Omental fat pad (tissue), 4 donors: ENCODE measurements at places on chromosomes 11 and 22.

GRCh38 chr11:19597876-19598275, 114.8 kb upstream of the NAV2 start:
- DNase-seq = no peak

DNA sequence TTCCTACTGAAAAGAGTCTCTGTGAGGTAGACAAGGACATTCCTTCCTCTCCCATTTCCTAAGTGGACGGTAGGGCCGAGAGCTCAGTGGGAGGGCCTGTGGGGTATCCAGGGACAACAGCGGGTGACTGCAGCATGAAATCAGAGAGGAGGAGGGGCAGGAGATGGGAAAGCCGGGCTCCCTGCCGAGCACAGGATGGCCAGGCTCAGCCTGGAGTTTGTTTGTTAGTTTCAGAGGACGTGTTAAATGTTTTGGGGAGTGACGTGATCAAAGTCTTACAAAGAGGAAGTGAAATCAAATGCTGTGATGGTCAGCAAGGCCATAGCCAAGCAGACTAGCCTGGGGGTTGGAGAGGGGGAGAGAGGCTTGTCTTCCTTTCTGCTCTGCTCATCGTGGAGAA, 152.7 kb downstream of the ADAMTS15 start:
- no peak for DNase-seq

- DNase-seq = no peak
Measured at GRCh38 chr11:95577716-95578460, 211.7 kb downstream of the FAM76B start.

GRCh38 chr11:65613091-65613928, 711 bp downstream of the MAP3K11 start:
- no peak for DNase-seq

- DNase-seq = peak; percentile 33
Measured at GRCh38 chr11:71927820-71928736, at the start of gene XNDC1N. XNDC1N (minus strand) TSS chr11:71928594; CDS start chr11:71923353, 5,241 bp downstream.

- DNase-seq = no peak
Measured at GRCh38 chr22:31089160-31090100, 8.3 kb downstream of the SMTN start.

DNA sequence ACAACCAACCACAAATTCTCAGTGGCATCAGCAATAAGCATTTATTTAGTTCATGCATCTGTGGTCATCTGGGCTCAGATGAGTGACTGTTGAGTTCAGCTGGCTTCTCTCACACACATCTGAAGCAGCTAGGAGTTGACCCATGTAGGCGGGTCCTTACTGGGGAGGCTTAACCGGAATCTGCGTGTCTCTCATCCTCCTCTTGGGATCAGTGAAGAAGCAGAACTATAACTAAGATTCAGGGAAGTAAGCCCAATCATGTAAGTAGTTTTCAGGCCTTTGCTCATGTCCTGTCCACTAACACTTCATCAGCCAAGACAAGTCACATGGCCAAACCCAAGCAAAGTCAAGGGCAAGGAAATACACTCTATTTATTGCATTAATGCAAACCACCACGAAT, 236.2 kb downstream of the C11orf87 start:
- no peak for DNase-seq

GRCh38 chr22:29717789-29718188, 2.0 kb upstream of the CABP7 start:
- DNase-seq = no peak

- no peak for DNase-seq
Measured at GRCh38 chr11:31967404-31968130, 123.3 kb upstream of the RCN1 start.

DNA sequence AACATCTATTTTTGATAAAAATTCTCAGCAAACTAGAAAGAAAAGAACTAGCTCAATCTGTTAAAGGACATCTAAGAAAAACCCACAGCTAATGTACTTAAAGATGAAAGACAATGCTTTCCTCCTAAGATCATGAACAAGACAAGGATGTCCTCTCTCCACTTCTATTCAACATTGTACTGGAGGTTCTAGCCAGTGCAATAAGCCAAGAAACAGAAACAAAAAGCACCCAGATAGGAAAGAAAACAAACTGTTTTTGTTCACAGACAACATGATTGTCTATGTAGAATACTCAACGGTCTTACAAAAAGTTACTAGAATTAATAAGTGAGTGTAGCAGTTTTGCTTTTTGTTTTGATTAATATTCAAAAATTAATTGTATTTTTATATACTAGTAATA, 7.8 kb downstream of the CD3D start:
- no peak for DNase-seq

- DNase-seq = no peak
Measured at GRCh38 chr11:92410526-92410925, 185.9 kb downstream of the FAT3 start.

DNA sequence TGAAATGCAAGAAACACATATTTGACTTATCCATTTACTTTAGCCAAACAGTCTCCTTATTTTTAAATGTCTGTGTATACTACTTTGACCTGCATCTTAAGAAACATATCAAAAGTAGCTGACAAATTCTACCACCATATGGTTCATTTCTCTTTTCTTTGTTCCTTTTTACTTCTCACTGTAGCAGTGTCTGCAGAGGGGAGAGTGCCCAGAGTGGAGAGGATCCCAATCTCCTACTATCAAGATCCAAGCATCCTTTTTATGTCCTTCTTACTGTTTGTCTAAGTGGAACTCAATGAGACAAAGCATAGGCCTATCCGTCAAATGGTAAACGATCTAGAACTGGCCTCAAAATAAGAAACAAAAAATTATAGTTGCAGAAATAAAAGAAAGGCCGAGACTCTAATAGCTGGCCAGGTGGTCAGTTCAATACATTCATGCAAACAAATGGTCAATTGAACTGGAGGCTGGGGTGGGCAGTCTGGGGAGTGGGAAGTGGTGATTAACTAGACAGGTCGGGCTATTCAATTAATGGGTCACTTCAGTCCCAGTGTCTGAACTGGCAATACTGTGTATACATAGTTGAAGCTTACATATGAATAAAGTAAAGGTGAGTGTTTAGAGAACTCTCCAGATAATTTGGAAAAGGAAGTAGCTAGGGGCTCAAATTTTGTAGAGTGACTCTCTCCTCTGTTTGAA, 149.1 kb downstream of the MAML2 start:
- DNase-seq = no peak

- no peak for DNase-seq
Measured at GRCh38 chr22:46250783-46251125, 661 bp upstream of the CDPF1 start.

DNA sequence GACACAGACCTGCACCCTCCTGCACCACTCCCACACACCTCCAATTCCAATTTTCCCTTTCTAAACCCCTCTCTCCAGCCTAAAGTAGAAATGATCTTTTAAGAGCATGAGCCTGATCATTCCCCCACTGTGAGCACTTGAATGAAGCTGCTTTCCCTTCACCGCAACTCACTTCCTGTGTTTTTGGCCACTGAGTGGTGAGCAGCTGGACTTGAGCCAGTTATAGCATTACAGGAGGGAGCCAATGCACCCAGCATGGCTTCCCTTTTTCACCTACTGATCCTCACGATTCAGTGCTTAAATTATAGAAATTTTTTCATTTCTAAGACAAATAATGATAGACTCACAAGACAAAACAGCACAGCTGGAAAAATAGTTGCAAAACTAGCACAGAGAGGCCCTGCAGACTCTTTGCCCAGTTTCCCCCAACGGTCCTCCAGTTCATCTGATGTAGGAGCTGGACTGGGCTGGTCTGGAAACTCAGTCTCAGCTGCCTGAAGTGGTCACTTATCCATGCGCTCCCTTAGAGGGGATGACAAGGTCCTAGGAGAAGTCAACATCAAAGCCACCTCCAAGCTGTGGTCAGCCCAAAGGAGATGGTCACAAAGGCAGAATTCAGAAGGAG, 9.7 kb upstream of the APOL4 start:
- no peak for DNase-seq

GRCh38 chr11:63847363-63847762, 8.5 kb downstream of the MARK2 start:
- no peak for DNase-seq

GRCh38 chr11:14275076-14275475, 83.9 kb downstream of the RRAS2 start:
- DNase-seq = no peak

- no peak for DNase-seq
Measured at GRCh38 chr22:23512721-23513120, 67.4 kb downstream of the IGLL1 start.

DNA sequence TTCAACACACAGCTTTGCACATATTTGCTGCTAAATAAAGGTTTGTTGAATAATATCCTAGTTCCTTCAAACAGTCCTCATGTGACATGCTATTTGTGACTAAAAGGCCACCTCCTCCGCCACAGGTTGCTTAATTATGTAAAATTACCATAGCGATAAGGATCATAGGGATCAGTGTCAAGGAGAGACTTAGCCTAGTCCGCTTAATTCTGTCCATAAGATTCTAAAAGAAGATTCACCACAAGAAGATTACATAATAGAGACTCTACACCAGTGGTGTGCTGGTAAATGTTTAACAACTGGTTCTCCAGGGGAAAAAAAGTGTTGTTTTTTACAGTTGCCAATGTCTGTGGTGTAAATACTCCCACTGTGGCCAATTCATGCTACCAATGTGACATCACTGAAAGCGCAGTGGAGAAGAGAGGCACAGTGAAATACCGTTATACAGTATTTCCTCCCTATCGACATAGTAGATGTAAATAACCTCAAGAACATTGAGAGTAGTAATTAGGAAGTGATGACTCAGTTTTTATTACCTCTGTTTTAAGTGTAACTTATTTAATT, 4.2 kb upstream of the CHRDL2 start:
- DNase-seq = no peak

- DNase-seq = no peak
Measured at GRCh38 chr11:65297026-65297672, 17.5 kb upstream of the CDC42EP2 start.

- DNase-seq = no peak
Measured at GRCh38 chr11:134731213-134731961, 319.3 kb upstream of the B3GAT1 start.

- no peak for DNase-seq
Measured at GRCh38 chr11:108732395-108732794, 67.5 kb downstream of the DDX10 start.

DNA sequence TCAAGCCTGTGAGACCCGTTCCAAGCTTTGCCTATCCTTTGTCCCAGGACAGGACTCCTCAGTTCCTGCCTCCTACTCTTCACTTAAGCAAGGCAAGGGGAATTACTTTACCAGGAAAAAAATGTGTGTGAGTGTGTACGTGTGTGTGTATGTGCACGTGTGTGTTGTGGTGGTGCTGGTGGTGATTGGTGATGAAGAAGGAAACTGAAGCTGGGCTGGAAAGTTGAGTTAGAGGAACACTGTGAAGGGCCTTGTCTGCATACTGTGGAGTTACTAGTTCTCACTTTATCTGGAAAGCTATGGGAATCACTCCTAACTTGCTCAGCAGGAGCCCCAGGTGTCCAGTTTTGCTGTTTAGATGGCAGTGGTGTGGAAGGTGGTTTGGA, 378 bp downstream of the OR51D1 start:
- DNase-seq = no peak

- DNase-seq = no peak
Measured at GRCh38 chr22:26436903-26437515, 7.9 kb downstream of the ASPHD2 start.

DNA sequence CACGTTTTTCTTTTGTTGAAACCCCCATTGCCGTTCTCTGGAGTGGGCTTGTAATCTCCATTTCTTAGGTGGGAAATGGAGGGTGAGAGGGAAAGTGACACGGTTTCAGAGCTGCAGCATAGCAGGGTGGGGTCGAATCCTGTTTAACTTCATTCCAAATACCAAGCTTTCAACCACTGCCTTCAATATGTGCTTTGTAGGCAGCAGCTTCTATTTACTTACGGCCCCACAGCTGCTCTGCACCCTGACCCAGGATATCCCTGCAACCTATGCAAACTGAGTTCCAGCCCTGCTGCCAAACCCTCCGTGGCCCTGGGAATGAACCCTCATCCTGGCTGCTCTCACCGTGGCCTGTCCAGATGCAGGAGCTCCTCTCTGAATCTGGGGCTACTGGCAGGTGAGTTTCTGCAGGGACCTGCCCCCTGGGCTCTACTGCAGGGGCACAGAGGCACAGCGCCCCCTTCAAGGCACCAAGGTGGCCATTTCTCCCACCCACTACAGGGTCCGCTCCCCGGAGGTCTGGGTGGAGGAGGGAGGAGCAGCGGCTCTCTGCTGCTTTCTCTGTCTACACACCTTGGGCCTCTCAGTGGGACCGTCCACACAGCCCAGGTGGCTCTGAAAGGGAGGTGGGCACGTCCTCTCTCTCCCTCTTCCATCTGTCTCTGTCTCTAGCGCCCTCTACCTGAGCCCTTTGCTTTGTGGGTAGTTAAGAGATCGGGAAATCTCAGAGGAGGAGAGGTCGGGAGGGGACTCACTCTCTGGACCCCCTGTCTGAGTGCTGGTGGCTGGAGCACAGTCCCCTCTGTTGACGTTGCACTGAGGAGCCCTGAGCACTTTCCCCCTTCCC, 279.1 kb downstream of the BRD1 start:
- DNase-seq = no peak

- no peak for DNase-seq
Measured at GRCh38 chr22:40421941-40422340, 51.5 kb downstream of the SGSM3 start.

DNA sequence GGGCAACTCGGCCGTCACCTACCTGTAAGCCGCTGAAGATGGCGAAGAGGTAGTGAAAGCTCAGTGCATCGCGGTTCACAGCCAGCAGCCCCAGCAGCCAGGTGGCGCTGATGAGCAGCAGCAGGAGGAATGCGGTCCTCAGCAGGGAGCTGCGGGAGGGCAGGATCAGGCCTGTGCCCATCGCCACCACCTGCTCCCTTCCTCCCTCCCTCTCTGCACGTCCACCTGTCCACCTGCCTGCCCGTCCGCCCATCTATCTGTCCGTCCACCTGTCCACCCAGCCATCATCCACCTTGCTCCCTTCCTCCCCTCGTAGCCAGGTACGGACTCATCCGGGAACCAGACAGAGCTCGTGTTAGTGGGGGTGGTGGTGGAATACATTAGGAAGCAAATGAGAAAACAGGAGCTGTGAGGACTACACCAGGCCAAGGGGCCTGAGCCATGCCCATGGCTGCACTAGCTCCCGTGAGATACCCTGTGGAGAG, 32.2 kb downstream of the TRMU start:
- DNase-seq = peak; percentile 74

GRCh38 chr11:2097356-2097997, 41.7 kb downstream of the IGF2 start:
- no peak for DNase-seq

GRCh38 chr11:111403051-111403726, 24.1 kb upstream of the POU2AF1 start:
- no peak for DNase-seq

DNA sequence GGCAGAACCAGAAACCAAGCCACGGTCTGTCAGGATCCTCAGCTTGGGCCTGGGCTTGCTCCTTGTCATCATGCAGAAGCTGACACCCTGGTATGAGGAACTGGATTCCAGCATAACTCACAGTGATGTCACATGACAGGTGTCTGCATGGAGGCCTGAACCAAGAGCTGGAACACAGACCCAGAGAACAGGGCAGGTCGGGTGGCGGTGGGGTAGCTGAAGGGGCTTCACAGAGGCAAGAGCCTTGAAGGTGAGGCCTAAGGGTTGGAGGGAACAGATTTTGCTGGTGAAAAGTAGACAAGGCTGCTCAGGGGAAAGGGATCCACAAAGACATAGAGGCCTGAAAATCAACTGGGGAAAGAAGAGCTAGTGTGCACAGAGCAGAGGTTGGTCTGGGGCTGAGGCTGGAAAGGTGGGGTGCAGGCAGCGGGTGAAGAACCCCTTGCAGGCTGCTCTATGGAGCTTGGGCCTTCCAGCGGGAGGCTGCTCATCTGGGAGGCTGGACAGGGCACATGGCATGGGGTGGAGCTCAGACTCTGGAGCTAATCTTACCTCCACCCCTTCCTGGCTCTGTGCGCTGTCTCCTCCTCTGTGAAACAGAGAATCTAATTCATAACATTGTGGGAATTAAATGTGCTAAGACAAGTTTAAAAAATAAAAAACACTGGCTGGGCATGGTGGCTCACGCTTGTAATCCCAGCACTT, 18.4 kb upstream of the RPS3 start:
- no peak for DNase-seq
